Stimulated activated CD4-positive, alpha-beta T cell treated with anti-CD3 and anti-CD28 coated beads, Interleukin-15, amount 100 ng/mL, for 1 hour (primary cell): ENCODE measurements at places on chromosomes 3 and 15.

- no peak for DNase-seq
Observed at GRCh38 chr3:120168611-120169010, 74.4 kb upstream of the GSK3B start.

- DNase-seq = no peak
Observed at GRCh38 chr3:56621681-56622080, 61.4 kb downstream of the TASOR start.

- DNase-seq = no peak
Observed at GRCh38 chr3:65330072-65330471, 642.3 kb upstream of the ADAMTS9 start.

GRCh38 chr3:49470714-49471420 lies 800 bp downstream of the DAG1 start:
- DNase-seq = no peak

DNA sequence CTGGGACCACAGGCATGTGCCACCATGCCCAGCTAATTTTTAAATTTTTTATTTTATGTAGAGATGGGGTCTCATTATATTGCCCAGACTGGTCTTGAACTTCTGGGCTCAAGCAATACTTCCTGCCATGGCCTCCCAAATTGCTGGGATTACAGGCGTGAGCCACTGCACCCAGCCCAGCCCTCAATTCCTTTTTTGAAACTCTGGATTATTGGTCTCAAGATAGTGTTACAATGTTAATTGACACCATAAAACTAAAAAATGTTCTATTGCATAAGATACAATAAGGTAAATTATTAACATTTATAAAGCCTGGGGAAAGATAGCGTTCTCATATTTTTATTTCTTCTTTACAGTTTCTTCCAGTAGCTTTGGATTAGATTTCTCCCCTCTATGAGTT lies 3.9 kb upstream of the NFKBIZ start:
- DNase-seq = no peak

DNA sequence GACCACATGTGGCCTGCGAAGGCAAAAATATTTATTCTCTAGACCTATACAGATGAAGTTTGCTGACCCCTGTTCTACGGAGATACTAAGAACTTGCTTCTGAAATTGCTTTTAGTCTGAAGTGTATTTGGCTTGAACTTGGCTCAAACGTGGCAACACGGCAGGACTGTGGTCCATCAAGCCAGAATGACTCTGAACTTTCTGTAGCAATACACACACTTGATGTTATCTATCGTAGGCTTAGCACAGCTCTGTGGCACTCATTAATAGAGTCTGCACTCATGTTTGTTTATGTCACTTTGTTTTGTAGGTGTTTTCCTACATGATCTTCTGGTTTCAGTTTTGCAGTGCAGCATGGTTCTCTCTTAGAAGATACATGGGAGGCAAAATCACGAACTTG lies 298.1 kb downstream of the ADAMTS17 start:
- no peak for DNase-seq

- DNase-seq = no peak
Observed at GRCh38 chr3:184761075-184761841, 49.4 kb upstream of the MAGEF1 start.

DNA sequence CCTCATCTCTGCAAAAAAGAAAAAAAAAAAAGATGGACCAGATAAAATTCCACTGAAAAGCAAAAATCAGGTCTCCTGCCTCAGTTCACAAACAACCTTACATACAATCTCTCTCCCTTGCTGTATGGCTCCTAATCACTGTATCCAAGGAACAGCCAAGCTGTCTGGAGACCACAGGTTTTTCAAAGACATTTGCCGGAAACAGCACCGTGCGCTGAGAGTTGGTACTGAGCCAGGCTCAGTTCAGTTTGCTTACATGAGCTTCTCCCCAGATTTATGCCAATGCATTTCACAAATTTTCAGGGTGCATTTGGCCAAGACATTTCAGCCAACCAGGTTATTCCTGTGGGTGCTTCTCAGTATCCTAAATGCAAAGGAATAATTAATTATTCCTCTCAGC lies 4.1 kb downstream of the ACP3 start:
- DNase-seq = no peak

DNA sequence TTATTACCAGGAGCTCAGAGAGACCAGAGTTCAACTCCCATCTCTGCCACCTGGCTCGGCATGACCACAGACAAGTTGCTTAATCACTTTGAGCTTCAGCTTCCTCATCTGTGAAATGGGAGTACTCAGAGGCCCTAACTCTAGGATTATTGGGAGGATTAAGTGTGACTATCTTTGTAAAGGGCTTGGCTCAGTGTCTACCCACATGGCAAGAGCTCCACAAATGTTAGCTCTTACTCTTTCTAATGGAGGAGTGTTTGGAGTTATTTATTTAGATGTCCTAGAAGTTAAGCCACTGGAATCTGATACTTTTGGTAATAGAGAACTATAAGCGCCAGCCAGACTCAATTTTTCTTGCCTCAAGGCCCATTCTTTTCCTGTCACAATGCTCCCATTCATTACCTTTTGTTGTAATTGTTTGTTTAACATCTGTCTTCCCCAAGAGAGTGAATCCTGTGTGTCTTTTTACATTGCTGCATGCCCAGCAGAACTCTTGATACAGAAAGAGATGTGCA lies 12.3 kb upstream of the LMCD1 start:
- DNase-seq = no peak

GRCh38 chr3:38524141-38524739 lies 28.1 kb downstream of the EXOG start:
- no peak for DNase-seq

DNA sequence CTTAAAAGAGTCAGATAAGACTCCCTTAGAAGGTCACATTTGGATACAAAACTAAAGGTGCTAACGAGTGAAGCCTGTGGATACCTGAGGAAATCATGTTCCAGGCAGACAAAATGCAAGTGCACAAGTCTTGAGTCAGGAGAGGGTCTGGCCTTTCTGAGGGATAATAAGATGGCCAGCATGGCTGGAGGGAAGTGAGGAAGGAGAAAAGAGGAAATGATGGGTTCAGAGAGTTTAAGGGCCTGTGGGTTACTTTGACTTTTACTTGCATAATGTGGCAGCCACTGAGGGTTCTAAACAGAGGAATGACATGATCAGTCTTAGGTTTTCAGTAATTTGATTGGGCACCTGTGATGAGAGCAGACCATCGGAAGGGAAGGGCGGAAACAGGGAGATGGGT lies 3.5 kb upstream of the ROPN1B start:
- DNase-seq = no peak

- no peak for DNase-seq
Observed at GRCh38 chr15:77538027-77538451, 94.7 kb downstream of the LINGO1 start.

DNA sequence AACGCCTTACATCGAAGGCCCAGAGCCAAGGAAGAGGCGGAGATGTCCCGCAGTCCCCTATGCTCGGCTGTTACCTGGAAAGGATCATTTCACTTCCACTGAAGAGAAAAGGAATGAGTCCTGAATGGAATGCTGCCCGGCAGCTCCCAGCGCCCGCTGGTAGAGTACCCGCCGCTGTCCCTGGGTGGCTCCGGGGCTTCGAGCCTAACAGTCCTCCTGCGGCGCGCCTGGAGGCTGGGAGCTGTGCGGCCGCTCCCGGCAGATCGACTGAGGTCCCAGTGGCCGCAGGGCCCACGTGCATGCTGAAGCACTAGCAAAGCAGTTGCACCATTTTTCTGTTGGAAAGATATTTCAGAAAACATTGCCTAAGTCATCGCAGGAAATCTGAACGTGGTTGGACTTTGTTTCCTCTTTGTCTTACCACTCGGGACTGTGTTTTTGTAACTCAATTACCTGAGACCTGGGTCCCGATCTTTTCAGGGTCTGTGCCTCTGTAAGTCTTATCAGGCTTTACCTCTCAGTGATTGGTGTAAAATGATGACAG lies 984 bp downstream of the RNU6-1 start:
- DNase-seq = no peak

- DNase-seq = no peak
Observed at GRCh38 chr3:165502707-165503106, 306.5 kb upstream of the SLITRK3 start.
